Hematopoietic multipotent progenitor cell (in vitro differentiated cells): ENCODE measurements at places on chromosomes 4 and X.

GRCh38 chr4:101850698-101851097 is 60.2 kb downstream of the BANK1 start:
- DNase-seq: no peak

DNA sequence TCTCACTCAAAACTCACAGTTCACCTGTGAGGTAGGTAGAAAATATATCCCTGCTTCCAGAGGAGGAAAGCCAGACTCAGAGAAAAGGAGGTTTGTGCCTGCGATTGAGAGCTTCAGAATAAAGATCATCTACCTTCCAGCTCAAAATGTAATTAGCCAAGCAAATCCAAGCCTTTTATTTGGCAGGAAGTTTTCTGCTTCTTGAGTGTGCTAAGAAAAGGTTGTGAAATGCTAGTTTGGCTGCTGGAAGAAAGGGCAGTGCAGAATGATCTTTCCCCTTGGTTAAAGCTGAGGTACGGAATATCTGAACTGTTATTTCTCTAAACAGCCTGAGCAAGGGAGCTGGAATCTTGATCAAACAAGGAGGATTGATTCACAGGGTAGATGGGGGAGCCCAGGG is 59.7 kb upstream of the VCX3B start:
- DNase-seq: no peak

GRCh38 chr4:181528570-181529184 is 714.5 kb upstream of the TENM3 start:
- DNase-seq: no peak

DNA sequence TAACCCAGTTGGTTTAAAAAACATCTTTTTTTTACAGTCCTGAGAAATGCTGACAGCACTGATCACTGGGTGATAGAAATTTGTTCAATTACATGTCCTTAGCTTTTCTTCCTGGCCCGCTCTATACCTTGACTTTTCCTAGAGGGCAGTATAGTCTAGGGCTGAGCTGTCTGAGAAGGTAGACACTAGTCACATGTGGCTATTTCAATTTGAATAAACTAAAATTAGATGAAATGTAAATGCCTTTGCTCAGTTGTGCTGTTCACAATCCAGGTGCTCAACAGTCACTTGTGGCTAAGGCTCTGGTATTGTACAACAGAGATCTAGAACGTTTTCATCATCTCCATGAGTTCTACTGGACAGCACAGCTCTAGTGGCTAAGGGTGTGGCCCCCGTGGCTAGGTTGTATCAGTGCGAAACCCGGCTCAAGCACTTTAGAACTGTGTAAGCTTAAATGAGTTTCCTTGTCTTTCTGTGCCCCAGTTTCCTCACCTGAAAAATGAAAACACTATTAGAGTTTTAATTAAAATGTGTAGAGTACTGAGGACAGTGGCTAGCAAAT is 111.6 kb upstream of the WDR17 start:
- DNase-seq: peak; percentile 8

GRCh38 chr4:137934911-137935310 is 307.2 kb downstream of the SLC7A11 start:
- DNase-seq: no peak

DNA sequence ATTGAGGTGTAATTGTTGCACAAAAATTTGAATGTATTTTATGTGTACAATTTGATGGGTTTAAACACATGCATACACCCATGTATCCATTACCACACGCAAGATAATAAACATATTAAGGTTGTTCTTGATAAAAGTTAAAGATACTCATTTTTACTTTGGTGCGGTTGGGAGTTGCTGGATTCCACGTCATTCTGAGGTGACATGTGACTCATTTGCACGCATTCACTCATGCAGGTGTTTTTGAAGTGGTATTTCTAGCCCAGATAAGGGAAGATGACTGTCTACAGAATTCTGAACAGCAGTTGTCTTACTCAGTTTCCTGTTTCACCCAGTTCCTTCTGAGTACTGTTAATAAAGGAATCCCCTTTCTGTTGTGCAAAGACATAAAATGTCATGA is 142.0 kb downstream of the RTL3 start:
- no peak for DNase-seq

GRCh38 chr4:66640233-66640990 is 904.9 kb downstream of the CENPC start:
- DNase-seq: no peak

DNA sequence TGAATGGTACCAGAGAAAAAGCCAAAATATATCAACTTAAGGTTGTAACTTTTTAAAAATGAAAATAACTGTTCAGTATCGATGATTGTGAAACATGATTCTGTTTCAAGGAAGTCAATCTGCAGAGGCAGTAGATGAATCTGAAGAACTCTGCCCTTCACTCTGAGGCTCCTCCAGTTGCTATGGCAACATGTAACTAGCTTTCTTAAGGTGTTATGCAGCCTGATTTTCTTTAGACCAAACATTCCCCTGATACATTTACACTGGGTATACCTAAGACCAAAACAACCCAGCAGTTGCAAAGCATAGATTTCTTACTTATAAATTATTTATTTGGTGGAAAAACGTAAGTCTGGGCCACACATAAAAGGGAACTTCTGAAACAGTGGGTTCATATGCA is 133.6 kb upstream of the RASGEF1B start:
- no peak for DNase-seq

GRCh38 chrX:133267621-133268020 is 49.5 kb upstream of the TFDP3 start:
- DNase-seq: no peak

- DNase-seq: no peak
These were observed 164.0 kb downstream of the PRKX start for GRCh38 chrX:3549411-3549911.

GRCh38 chrX:2631743-2632532 is 59.2 kb upstream of the CD99 start:
- no peak for DNase-seq

DNA sequence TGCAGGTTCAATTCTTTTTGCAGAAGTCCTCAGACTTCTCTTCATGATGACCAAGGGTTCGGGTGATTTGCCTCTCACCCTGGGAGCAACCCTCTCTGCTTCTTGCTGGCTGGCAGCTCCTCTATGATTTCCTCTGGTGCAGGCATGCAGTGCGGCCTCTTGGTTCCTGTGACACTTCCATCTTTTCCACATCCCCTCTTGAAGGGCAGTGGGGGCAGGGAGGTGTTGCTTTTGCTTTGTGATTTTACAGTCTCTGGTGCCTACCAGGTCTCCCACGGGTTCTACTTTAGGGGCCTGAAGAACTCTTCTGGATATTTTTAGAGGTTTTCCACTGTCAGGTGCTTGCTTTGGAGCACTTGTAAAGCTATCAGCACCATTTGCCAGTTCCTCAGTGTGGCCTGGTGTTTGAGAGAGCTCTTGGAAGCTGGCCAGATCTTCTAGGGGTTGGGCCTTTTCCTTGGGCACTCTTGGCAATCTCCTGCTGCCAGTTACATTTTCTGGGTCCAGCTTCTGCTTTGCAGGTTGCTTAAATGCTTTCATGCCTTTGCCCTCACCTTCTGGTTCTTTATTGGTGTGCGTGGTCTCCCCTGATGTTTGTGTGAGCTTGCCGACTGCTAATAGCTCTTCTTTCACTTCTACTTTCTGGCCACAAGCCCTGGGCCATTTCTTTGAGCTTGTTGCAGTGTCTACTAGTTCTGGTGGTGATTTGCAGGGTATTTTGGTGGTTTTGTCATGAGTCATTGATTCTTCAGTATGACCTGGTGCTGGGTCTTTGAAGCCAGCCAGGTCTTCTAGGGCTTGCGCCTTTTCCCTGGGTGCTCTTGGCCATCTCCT is 11.5 kb upstream of the CHST7 start:
- DNase-seq: peak; percentile 37

DNA sequence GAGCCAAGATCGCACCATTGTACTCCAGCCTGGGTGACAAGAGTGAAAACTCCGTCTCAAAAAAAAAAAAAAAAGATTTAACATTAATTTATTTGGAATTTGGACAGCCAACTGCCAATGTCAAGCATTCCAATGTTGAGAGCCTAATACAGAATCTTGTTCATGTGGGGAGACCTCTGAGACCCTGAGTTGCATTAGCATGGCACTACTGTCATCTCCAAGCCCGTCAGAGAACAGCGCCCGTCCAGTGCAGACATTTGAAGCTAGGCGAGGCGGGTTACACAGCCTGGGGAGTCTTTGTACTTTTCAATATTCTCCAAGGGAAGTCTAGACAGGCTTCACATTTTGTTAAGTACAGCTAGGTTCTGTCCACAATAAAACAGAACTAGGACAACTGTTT is 126.7 kb downstream of the CHRNA9 start:
- no peak for DNase-seq

- no peak for DNase-seq
These were observed 22.9 kb downstream of the RASL11B start for GRCh38 chr4:52884994-52885393.

DNA sequence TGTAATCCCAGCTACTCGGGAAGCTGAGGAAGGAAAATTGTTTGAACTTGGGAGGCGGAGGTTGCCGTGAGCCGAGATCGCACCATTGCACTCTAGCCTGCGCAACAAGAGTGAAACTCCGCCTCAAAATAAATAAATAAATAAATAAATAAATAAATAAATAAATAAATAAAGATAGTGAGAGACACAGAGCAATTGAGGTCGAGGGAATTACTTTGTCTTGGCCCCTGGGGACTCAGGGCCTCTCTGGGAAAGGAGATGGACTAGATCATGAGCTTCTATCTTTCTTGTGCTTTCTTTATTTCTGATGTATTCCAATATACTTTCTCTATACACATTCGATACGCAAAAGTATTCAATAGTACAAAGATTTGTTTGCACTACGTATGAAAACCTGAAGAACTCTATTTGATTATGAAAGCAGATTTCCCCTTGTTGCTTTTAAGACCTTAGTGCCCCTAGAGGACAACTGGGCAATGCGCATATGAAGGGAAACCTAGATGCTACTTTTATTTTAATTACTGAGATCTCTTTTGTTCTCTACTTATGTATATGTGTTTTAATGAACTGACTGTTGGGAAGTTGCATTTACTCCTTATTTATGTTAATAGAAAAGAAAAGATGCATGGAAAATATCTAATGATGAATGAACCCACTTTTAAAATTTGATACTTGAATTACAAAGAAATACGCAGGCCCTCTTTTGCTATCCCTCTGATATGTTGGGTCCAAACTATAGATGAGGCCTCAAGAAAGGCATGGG is 12.8 kb upstream of the ELOVL6 start:
- DNase-seq: peak; percentile 36

DNA sequence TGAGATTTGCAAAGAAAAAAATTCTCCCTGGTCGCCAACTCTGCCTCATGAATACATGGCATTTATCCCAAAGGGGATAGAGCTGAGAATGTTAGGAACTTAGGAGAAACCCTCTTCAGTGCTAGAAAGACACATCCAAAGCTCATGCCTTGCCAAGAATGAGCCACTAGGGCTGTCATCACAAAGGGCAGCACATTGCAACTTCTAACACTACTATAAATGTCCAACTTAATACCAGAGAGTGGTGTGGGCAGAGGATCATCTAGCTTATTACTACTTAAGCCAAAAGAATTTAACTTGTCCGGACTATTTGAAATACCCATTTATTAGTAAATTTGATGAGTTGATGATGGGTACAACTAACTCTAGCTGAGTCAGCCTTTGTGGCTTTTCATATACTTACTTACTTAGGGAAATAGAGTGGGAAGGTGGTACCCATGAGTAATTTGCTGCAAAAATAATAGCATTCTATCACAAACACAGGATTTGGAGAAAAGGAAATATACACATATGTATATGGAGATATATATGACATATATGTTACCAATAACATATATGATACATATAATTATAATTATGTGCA is 66.3 kb upstream of the GAB1 start:
- no peak for DNase-seq

GRCh38 chr4:605702-606425 is 19.5 kb upstream of the PDE6B start:
- DNase-seq: no peak

DNA sequence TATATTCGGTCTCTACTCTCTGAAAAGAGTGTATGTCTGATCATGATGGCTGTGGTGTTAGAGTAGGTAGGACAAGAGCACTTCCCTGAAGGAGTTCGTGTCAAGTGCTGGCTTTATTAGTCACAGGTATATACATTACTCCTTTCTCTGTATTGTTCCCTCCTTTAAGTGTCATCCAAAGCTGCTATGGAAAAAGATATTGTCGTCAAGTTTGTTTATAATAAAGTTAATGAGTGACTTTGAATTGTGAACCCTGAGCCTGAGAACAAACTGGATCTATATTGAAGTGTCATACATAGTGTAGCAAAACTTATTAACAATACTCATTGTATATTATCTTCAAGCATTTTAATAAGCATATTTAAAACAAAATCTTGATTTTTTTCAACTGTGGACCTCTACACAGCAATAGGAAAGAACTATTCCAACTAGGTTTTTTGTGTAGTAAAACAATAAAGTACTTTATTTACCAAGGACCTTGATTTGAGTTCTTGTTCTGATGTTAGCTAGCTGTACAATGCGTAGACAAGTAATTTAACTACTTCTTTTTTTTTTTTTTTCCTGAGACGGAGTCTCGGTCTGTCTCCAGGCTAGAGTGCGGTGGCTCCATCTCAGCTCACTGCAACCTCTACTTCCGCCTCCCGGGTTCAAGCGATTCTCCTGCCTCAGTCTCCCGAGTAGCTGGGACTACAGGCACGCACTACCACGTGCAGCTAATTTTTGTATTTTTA is 177.7 kb downstream of the RAPGEF2 start:
- DNase-seq: no peak

DNA sequence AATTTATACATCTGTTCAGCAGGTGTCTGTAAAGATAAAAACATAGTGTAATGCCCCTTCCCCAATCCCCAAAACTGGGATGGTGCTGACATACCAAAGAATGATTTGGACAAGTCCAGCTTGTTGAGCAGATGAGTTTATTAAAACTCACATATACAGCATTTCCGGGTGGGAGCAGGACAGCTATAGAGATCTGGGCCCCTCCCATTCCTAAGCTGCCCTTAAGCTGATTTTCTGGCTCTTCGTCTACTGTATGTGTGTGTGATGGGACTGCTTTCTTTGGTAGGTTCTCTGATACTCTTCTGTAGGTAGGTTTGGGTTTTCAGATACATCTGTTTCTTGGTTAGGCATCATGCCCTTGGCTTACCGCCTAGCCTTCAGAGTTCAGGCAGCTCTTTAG is 703.7 kb upstream of the PCDH10 start:
- DNase-seq: no peak

DNA sequence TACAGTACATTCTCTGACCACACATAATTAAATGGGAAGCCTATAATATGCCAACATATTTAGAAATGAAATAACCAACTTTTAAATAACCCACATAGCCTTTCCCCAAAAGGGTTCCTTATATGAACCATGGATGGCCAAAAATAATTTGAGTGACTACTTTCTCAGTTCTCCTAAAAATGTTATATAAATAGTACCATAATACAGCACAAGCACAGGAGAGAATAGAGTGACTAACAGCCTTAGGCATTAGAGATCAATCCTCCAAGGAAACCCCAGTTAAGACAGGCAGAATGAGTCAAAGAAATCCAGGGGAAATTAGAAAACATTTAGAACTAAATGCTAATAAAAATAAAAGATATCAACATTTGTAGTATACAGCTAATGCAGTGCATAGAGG is 50.2 kb downstream of the ANKRD17 start:
- DNase-seq: no peak

- DNase-seq: no peak
These were observed 161.2 kb upstream of the SPRY1 start for GRCh38 chr4:123235431-123235830.

- no peak for DNase-seq
These were observed 39.7 kb downstream of the KLHL8 start for GRCh38 chr4:87180767-87181166.

GRCh38 chr4:20337261-20337664 is 85.6 kb downstream of the SLIT2 start:
- DNase-seq: no peak

GRCh38 chr4:95869961-95870500 is 30.1 kb downstream of the PDHA2 start:
- no peak for DNase-seq
